Heart right ventricle (tissue), 16 donors: ENCODE measurements at places on chromosomes 4 and X.
A peak's percentile ranks its signal among the peaks of the same experiment; 100 is the strongest.

- no peak for DNase-seq
Observed at GRCh38 chr4:7746351-7747061, 193.2 kb downstream of the AFAP1 start.

GRCh38 chrX:145003443-145003842 lies 243.9 kb upstream of the SPANXN1 start:
- no peak for DNase-seq

DNA sequence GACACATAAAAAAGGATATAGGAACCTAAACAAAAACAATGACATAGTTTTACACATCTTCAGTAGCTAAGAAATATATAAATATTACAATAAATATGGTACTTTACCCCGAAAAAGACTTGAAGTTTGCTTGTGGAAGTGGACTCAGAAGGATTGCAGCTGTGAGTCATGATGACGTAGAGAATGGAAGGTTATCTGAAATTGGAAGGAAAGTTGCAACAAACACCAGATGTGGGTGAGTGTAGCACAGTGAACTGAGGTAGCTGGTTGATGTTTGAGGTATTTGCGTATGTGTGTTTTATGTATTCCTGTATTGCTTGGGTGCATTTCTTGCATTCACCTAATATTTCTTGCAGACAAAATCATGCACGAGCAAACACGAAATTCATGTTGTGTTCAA lies 113.0 kb downstream of the ARX start:
- no peak for DNase-seq

GRCh38 chrX:137227151-137227550 lies 193.4 kb upstream of the GPR101 start:
- DNase-seq = no peak

GRCh38 chr4:54317690-54318089 lies 88.6 kb downstream of the PDGFRA start:
- DNase-seq = no peak

- DNase-seq = peak; percentile 25
Observed at GRCh38 chrX:46628460-46629371, 55.2 kb downstream of the CHST7 start.

GRCh38 chrX:20204351-20204750 lies 62.4 kb downstream of the RPS6KA3 start:
- DNase-seq = no peak

GRCh38 chr4:8260656-8261111 lies 8.9 kb upstream of the HTRA3 start:
- no peak for DNase-seq

DNA sequence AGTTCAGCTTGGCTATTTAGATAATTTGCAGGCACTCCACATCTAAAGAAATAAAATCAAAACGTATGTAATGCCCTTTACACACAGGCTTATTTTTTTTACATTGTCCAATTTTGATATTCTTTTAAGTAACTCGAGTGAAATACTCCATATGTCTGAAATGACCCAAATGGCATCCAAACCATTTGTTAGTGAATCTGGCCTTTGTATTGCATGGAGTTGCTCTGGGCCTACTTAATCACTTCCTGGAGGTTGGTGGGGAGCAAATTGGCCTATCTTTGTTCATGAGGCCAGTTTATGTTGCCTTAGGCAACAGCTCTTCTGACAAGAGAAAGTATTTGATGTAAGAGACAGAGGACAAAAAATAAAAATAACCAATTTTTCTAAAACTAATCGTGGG lies 47.6 kb upstream of the TMEM131L start:
- DNase-seq = no peak

DNA sequence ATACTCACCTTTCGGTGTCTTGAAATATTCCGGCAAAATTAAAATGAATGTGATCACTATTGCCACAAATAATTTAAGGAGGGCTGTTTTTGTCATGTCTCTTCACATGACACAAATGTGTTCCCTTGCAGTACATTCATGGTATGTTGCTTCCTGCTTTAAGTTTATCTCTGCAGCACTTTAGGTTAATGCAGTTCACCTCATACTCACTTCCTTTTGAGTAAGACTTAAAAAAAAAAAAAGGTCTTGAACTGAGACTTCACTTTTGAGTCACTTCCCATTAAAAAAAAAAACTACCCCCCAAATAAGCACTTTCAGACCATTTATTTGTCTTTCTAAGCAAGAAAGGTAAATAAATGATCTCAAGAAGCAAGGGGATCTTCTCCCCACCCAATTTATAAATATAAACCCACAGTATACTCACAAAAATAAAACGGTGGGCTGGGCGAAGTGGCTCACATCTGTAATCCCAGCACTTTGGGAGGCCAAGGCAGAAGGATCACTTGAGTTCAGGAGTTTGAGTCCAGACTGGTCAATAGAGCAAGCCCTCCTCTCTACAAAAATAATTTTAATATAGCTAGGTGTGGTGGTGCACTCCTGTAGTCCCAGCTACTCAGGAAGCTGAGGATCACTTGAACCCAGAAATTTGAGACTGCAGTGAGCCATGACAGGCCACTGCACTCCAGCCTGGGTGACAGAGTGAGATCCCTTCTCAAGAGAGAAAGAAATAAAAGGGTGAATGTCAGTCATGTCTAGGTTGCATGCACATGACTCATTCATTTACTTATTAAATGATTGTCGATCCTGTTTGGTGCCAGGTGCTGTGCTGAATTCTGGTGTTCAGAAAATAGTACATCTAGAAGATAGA lies at the start of gene TMEM156:
TMEM156 (minus strand) TSS at position 192 of the 868 bp plus-strand sequence; CDS start at position 96, 96 bp downstream.
- no peak for DNase-seq

DNA sequence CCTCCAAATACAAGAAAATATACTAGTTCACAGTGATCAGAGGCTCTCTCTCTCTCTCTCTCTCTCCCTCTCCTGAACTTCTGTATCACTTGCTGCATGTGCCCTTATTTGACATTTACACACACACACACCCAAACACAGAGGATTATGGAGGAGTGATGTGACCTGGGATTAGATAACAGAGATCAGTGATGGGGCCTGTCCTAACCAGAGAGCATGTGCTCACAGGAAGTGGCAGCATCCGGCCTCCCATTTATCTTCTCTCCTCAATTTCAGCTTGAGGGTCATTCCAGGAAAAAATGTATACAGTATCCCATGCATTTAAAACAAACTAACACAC lies 143.0 kb downstream of the TSPAN5 start:
- no peak for DNase-seq

DNA sequence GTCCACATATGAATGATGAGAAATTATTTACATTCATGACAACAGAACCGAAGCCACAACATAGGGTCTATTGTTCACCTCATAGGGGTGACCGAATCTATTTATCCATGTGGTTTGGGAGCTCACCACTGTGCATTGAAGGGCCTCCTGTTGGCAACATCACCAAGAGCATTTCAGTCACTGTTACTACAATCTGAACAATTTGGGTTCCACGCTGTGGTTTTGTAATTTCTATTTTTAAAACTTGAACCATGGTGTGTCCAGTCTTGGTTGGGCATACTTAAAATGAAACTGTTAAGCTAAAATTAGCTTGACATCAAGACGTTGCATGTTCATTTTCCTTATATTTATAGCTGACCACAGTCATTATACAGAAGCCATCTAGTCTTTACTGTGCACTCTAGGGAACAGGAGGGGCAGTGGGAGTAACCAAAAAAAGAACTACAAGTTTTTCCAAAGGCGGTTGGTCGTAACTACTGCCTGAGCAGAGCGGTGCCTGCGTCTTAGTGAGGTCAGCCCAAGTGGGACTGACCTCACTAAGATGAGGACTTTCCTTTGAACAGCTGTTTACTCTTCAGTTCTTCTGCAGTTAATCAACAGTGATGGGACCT lies 192.1 kb downstream of the SPRY1 start:
- DNase-seq = no peak

GRCh38 chr4:109126856-109127255 lies 175.6 kb downstream of the COL25A1 start:
- DNase-seq = no peak

DNA sequence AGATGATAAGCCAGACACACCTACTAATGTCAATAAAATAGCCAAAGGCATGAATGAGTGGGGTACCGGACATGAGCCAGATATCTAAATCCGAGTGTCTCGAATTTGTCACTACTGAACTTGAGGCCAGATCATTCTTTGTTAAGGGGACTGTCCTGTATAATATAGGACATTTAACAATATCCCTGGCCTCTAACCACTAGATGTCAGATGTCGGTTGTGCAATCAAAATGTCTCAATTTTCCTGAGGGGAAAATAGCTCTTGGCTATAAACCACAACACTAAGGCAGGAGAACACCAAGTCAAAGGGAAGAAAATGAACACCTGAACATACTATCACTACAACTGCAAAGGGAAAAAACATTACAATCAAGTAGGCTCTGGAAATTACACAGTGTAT lies 154.5 kb downstream of the GPM6A start:
- no peak for DNase-seq

DNA sequence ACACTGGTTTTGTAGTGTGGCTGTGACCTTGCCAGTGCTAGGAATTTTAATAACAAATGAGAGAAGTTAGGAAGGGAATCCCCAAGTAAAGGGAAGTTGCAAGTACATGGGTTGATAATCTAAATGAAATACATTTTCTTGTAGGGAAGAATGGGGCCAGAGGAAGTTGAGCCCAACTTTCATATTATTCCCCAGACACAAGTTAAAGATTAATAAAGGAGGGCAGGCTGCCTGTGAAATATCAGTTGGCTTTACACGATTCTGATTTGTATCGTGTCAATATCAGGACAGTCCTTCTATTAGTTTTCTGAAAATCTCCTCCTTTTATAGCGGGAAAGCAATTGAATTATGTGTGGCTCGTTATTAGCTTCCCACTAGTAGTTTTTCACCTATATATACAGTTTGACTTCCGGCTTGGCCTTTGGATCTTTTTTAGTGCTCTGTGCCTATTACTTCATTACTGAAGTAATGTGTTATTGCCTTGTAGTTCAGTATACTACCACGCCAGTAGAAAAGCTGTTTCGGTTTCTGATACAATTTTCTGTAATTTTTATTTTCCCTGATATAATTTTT lies 1.7 kb downstream of the PDLIM5 start:
- DNase-seq = no peak

DNA sequence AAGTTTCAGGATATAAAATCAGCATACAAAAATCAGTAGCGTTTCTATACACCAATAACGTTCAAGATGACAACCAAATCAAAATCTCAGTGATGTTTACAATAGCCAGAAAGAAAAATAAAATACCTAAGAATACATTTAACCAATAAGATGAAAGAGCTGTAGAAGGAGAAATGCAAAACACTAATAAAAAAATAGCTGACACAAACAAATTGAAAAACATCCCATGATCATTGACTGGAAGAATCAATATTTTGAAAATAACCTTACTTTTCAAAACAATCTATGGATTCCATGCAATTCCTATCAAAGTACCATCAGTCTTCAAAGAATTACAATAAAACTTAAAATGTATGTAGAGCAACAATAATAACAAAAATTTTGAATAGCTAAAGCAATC lies 1096.3 kb downstream of the FAT4 start:
- DNase-seq = no peak

DNA sequence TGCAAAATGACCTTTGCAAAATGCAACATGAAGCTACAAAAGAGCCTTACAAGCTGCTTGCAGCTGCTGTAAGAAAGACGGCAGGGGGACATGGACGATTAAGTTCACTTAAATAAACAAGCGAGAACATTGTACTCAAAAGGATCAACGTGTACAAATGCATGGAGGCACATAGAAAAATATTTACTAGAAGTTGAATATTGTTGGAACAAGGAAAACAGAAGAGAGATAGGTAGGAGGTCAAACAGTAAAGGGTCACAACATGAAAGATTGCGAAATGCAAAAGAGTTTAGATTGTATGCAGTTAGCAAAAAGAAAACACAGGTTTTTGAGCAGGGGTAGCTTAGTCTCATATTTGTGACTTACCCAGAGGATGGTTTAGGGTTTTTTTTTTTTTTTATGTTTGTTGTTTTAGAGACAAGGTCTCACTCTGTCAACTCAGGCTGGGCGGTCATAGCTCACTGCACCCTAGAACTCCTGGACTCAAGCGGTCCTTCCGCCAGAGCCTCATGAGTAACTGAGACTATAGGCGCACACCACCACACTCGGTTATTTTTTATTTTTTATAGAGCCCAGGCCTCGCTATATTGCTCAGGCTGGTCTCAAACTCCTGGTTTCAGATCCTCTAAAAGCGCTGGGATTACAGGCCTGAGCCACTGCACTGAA lies 1.4 kb upstream of the PHF8 start:
- DNase-seq = no peak

DNA sequence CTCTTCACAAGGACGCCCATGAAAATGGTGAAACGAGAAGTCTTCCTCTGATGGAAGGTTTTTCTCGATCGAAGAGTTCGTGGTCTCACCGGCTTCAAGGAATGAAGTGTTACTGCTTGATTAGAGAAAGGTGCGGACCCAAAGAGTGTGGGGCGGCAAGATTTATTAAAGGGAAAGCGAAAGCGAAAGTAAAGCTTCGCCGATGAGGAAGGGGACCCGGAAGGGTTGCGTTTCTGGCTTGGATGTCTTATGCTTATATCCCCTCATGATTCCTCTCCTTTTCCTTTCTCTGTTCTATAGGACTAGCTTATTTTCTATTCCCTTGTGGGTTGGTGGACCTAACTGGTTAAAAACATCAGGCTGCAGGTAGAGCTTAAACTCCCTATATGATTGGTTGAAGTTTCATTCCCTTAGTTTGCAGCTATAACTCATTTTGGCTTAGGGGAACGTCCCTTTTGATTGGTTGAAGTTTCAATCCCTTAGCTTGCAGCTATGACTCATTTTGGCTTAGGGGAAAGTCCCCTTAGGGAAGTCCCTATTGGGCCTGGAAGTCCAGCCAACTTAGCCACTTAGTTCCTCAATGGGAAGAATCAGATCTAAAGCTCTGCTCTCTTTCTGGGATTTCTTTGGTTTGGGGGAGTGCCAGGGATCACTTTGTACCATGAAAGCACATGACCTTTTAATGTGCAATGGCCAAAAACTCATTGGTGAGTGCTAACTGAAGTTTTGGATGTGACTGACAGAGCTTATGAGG lies 1025.0 kb upstream of the PCDH10 start:
- DNase-seq = no peak

DNA sequence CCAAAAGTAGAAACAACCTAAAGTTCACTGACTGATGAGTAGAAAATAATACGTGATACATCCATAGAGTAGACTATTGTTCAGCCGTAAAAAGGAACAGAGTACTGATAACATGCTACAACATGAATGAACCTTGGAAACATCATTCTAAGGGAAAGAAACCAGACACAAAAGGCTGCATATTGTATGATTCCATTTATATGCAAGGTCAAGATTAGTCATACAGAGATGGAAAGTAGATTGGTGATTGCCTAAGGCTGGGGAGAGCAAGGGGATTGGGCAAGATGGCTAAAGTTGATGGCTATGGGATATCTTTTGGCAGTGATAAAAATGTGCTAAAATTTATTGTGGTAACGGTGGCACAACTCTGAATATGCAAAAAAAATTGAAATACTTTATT lies 209.1 kb downstream of the RELL1 start:
- DNase-seq = no peak

DNA sequence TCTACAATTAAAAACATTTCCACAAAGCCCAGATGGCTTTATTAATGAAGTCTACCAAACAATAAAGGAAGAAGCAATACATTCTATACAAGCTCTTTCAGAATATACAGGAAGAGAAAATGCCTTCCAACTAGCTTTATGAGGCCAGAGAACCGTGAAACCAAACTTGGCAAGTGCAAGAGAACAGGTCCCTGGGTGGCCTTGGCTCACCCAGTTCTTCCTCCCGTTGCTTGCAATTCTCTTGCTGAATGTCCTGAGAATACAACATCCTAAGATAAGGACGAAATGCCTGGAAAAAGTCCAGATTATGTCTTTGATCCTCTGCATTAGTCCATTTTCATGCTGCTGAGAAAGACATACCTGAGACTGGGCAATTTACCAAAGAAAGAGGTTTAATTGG lies 204.9 kb downstream of the MAD2L1 start:
- DNase-seq = no peak
